ENCODE measurements at places on chromosomes 4 and X.

DNA sequence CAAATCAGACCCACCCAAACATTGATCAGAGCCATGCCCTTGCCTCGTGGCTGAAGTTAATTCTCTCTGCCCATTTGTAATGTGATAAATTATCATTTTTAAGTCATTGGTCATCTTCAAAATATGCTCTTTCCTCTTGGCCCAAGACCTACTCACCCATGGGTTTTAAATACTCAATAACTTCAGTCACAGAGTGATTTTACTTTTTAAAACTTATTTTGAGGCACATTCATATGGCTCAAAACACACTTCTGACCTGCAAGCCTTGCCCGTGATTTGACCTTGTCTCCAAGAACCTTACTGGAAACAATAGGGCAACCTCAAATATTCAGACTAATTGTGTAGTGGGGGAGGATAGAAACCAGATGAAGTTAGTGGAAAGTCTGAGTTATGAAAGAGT is 176.2 kb upstream of the LNX1 start:
- DNase-seq: no peak

GRCh38 chr4:19520939-19521520 is 730.7 kb upstream of the SLIT2 start:
- DNase-seq: no peak

GRCh38 chrX:72131317-72132294 is at the start of gene RTL5:
Gene RTL5 (minus strand): TSS chrX:72131915.
- no peak for DNase-seq

GRCh38 chr4:97360733-97361132 is 782.5 kb downstream of the STPG2 start:
- DNase-seq: no peak

DNA sequence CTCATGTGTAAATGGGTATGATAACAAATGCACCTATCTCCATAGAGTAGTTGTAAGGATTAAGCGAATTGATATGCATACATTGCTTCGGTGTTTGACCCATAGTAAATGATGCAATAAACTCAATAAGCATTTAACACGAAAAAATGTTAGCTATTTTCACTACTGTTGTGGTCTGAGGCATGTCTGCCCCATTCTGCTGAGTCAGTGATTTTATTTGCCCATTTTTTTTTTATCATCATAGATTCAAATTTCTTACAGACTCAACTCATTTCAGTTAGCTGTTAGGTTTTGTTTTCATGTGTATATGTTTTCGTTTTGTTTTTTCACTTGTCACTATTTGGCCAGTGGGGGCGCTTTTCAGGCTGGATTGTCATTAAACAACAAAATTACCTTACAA is 27.8 kb upstream of the ARHGEF9 start:
- DNase-seq: no peak

GRCh38 chr4:53620956-53621355 is 29.7 kb upstream of the LNX1 start:
- no peak for DNase-seq

GRCh38 chr4:149999485-150000074 is 78.7 kb upstream of the DCLK2 start:
- DNase-seq: peak; percentile 6

All from HuH-7.5 (cell line).